ENCODE measurements at places on chromosomes 6 and 20.

GRCh38 chr6:35267446-35267845 is 7.9 kb downstream of the ZNF76 start:
- no peak for DNase-seq

DNA sequence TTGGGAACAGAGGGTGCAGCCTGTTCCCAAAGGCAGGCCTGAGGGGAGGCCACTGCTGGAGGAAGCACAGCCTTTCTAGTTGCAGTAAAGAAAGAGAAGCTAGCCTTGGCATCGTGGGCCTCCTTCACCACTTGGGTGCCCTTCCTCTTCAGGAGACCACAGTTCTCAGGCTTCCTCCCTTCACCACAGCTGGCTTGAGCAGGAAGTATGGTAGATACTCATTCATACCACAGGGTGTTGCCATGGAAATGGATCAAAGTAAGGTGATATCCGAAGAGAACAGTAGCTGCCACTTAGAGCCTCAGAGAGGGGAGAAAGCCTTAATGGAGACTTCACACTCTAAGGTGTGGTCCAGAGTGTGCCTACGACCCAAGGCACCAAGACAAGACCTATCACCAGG is 120.4 kb upstream of the RIPOR2 start:
- no peak for DNase-seq

DNA sequence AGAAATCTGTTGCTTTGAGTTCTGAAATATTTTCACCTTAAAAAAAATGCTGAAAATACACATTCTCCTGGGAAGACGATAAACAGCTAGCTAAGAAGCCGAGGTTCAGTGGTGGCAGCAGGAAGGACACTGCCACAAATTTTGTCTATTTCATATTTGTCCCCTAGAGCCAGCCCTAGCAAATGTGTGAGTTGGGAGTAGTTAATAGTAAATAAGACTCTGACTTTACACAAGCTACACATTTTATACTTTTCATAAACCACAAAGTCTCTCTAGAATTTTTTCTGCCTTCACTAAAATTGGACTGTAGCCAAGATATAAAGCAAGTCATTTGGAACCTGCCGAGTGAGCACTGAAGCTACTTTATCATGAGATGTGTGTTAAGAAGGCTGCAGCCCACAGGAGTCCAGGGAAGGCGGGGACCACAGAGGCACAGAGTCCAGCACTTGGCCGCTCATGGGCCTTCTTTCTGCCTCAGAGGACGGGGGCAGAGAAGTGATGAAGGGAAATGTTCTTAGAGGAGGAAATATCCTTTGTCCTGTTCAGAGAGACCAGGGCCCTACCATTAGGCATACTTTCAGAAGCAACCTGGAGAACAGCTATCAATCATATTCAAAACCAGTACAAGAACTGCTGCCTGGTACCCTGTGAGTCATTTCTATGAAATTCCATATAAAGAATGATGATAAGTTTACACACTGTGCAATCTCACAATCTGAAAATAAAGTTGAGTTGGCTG is 241.7 kb upstream of the TAB2 start:
- no peak for DNase-seq

DNA sequence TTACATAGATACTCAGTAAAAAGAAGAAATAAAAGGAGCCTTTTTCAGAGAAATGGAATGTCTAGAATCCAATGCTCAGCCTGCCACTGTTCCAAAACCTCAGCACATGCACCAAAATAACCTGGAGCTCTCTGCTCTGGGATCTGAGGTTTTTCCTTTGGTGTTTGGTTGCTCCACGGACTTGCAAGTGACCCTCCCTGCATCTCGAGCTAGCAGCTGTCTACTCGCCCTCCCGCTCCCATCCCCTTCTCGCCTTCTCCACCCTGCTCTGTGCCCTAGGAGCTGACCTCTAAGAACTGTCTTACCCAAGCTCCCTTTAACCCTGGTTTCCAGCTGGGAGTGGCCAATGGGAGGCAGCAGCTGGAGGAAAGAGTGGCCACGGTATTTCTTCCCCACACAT is 35.1 kb upstream of the FAM210B start:
- DNase-seq: no peak

DNA sequence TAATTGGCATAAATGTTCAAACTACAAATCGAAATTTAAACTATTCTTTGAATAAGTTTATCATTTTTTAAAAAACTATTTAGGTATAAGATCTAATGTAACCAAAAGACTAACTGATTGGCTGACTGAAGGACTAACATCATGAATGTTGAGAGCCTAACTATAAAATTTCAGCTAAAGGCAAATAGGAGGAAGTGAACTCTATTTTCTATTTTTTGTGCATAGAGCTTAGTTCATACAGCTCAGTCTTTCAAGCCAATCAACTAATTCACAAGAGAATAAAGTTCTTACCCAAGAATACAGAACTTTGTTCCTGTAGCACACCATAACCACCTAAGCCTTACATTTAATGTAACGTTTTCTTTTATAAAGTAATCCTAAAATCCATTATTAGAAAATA is 46.3 kb upstream of the STXBP5 start:
- no peak for DNase-seq

DNA sequence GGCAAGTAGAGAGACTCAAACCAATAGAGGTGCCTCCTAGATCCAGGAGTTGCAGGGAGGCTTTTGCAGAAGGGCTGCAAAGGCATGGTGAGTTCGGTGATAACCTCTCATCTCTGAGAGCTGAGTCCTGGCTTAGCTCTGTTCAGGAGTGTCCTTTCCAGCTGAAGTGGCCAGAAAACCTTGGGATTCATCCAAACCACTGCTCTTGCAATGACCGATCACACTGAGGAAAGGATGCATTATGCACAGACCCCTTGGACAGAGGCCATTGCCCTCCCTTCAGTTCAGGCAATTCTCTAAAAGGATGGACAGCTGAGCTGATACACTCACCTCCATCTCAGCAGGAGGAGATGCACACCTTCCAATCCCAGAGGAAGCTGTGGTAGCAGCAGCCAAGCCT is 158.8 kb upstream of the ENPP5 start:
- no peak for DNase-seq

DNA sequence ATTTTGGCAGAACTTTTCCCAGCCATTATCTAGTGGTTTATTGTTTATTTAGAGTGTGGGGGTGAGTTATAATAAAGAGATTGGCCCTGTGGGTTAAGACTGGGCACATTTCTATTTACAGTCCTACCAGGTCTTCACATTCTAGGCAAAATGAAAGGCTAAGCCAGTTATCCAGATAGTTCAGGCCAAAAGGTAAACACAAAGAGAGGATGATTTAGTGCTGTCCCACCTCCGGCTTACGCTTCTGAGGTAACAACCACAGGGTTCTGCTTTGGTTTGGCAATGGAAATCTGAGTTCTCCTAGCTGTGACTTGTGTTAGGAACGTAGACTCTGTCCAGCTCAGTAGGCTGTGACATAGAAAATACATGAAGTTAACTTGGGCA is 50.3 kb upstream of the PTPRK start:
- no peak for DNase-seq

- DNase-seq: no peak
Observed at GRCh38 chr6:158688860-158689259, 39.0 kb downstream of the SYTL3 start.

GRCh38 chr6:126094411-126094810 is 108.1 kb downstream of the TRMT11 start:
- DNase-seq: no peak

DNA sequence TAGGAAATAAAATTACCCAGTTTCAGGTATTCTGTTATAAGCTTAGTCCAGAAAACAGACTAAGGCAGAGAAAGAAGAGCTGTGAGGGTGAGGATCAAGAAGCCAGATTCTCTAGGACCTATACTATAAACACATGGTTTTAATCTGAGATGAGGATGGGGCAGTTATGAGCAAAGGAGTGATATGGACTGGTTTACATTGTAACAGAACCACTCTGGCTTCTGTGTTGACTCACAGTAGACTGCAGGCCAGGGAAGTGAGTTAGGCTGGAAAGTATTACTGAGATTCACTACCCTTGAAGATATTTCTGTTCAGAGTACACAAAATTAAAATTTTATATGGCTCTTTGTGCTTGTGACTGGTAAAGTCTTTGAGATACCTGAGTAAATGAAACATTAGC is 3.2 kb upstream of the RWDD1 start:
- DNase-seq: no peak

- DNase-seq: no peak
Observed at GRCh38 chr20:18686696-18687095, 98.8 kb downstream of the DTD1 start.

DNA sequence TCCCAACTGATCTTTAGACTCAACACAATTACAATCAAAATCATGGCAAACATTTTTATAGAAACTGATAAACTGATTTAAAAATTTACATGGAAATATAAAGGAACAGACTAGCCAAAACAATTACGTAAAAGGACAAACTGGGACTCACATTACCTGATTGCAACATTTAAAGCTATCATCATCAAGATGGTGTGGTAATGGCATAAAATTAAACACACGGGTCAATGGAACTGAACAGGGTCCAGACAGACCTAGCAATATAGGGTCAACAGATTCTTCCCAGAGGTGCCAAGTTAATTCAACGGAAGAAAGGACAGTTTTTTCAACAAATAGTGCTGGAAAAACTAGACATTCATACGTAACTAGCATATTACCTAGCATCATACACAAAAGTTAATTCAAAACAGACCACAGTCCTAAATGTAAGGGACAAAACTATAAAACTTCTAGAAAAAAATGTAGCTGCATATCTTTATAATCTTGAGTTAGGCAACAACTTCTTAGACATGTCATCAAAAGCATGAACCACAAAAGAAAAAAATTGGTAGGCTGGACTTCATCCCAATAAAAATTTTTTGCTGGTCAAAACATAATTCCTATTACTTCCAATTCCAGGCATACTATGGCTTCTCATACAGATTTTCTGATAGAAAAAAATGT is 147.4 kb upstream of the BEND6 start:
- no peak for DNase-seq

DNA sequence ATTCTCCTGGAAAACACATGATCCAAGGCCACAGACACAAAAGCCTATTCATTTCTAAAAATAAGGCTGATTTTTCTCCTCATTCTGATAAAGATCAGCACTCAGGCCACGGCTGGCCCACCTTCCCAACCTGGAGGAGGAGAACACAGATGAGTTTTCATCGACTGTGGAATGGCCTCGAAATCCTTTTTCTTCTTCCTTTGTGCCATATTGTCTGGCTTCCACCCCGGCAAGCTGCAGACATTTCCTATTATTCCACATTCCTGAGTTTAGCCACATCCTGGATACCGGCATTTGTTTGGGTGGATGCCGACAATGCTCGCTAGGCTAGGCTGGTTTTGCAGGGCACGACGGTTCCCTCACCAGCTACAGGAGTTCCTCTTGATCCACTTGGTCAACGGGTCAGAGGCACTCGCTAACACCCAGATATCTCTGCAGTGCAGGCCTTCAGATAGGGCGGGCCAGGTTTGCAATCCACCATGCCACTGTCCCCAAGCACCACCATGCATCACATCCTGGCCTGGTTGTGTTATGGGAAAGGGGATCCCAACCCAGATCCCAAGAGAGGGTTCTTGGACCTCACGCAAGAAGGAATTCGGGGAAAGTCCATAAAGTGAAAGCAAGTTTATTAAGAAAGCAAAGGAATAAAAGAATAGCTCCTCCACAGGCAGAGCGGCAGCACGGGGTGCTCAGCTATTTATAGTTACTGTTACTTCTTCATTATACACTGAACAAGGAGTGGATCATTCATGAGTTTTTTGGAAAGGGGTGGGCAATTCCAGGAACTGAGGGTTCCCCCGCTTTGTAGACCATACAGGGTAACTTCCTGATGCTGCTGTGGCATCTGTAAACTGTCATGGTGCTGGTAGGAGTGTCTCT is 4.2 kb upstream of the CTSZ start:
- no peak for DNase-seq

DNA sequence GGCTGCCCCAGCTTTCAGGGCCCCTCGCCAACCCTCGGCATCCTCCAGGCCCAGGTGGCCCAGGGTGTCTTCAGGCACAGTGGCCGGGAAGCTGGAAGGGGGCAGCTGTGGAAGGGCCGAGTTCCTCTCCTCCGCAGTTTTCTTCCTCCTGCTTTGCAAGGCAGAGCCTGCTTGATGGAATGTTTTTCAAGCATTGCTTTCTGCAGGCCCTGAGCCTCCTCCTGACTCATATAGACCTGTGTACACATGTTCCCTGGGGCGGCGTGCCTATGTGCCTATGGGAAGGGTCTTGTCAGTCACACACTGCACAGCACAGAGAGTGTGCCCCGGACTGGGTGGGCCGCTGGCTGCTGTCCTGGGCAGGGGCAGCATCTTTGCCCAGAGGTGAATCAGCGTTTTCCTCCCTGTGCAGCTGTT is 107.5 kb downstream of the ERMARD start:
- no peak for DNase-seq

- DNase-seq: no peak
Observed at GRCh38 chr20:63525971-63526370, 5.4 kb downstream of the PPDPF start.

- no peak for DNase-seq
Observed at GRCh38 chr20:51230727-51231126, 207.8 kb upstream of the KCNG1 start.

DNA sequence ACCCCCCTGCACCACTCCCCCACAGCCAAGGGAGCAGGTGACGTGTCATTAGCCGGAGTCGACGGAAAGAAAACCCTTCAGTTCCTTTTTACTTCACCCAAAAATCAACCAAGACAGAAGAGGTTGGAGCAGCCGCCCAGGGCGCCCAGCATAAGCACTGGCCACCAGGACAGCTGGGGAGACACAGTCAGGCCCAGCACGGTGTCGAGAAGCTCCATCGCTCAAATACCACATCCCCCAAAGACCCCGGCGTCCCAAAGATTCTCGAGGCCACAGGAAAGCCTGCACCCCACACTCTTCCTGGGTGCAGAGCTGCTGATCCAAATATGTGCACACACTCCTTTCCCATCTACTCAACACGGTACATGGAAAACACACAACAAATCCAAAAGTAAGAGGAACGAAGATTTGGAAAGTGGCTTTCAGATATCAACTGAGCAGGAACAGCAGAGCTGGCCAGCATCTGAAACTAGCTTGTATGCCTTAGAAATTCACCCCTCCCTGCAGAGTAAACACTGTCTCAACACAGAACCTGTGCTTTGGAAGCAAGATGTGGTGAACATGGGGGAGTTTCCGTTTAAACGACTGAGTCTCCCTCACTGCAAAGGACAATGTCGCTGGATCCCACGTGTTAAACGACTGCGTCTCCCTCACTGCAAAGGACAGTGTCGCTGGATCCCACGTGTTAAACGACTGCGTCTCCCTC is 54.6 kb downstream of the DLL1 start:
- peak; percentile 33 for DNase-seq

GRCh38 chr6:170172392-170172791 is 118.5 kb downstream of the DLL1 start:
- no peak for DNase-seq

DNA sequence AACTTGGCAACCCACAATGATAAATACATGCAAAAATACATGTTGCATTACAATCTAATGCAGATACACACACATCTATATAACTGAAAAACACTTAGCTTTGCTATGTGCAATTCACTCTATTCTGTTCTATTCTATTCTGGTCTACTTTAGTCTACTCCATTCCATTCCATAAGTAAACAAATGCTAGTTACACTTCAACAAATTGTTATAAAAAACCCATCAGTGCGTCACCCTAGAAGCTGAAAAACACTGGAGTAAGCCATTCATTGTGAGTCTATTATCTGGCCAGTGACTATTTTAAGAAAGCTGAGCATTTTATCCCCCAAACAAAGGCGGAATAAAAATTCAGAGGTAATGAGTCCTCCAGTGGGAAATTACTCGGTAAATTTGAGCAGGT is 315.7 kb upstream of the EPHA7 start:
- no peak for DNase-seq

GRCh38 chr20:48165401-48165685 is 380.1 kb upstream of the SULF2 start:
- DNase-seq: no peak

- no peak for DNase-seq
Observed at GRCh38 chr6:107601406-107601805, 111.5 kb downstream of the SOBP start.

- DNase-seq: no peak
Observed at GRCh38 chr20:2509794-2510193, 1.1 kb upstream of the ZNF343 start.

All from posterior cingulate gyrus (tissue), 11 donors.